ENCODE measurements at places on chromosomes 16 and 17.

DNA sequence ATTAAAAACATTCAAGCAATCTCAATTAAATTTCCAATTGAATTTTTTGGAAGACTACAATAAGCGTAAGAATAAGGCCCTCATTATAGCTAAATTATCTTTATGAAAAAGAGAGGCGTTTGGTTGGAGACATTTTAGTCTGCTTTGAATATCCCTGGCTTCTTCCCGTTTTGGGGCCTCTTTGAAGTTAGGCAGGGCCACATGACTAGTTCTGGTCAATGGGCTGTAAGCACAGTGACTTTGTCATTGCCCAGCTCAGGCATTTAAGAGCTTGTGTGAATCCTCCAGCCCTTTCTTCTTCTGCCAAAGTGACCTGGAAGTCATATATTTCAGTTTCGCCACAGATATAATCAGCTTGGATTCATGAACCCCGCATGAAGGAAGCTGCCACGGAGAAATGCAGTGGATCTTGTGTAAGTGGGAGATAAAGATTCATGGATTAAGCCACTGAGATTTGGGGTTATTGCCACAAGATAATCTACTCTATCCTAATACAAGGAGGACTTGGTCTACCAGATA, 21.7 kb upstream of the UBTF start:
- DNase-seq = no peak

DNA sequence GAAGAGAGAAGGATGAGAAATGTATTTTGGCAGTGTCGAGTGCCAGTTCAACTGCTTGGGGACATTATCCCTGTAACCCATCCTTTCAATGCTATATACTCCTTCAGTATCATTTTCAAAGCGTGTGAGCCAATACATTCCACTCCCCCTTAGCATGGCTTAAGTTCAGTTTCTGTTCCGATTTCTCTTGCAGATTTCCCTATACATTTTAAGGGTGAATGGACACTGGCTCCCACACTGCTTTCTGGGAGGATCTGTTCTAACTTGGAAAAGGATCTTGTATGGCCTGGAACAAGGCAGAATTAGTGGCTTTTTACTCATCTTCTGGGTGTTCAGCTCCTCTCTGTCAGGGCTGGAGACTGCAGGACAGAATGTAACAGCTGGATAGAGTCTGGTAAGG, 333.8 kb downstream of the HAPSTR1 start:
- DNase-seq = no peak

DNA sequence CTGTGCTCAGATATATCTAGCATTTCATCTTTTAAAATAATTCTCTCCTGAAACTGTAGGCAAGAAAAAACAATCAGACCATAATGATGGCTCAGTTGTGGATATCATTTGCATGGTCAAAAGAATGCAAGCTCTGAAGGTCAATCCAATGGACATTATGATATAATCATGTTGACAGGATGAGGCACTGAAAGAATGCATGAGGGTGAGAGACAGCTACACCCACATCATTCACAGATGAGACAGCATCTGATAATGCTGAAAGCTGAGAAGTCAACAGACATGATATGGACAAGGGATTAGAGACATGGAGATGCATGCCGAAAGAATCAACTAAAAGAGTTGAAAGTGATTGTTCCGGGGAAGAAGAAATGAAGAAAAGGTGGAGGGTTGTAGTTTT, 346.4 kb upstream of the CDH5 start:
- DNase-seq = no peak

DNA sequence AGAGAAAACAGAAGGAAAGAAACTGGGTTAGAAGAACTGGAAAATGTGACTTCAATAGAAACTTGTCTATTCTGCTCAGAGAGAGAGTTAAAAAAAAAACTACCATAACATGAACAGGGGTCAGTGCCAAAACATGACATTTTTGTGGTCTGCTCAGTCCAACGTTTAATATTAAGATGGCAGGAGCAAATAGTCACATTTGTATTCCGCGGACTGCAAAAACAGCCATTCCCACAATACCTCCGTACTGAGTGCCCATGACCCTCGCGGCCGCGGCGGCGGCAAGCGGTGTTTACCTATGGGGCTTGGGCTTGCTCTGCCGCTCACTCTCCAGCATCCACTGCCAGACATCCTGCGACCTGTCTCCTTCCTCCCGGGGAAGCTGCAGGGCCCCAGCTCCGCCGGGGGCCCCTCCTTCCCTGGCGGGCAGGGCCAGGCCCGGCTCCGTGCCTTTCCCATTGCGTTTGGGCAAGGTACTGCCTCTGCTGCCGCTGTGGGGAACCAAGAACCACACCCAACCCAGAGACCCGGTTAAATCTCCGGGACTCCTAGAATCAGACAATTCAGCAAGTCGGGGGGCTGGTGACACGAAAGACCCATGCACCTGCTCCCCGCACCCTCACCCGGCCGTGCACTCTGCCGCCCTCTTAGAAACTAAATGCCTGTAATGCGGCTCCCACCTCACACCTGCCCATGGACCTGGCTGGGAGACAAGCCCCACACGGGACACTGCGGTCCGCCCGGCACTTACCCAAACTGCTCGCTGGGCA, 24.7 kb downstream of the AXIN2 start:
- no peak for DNase-seq

DNA sequence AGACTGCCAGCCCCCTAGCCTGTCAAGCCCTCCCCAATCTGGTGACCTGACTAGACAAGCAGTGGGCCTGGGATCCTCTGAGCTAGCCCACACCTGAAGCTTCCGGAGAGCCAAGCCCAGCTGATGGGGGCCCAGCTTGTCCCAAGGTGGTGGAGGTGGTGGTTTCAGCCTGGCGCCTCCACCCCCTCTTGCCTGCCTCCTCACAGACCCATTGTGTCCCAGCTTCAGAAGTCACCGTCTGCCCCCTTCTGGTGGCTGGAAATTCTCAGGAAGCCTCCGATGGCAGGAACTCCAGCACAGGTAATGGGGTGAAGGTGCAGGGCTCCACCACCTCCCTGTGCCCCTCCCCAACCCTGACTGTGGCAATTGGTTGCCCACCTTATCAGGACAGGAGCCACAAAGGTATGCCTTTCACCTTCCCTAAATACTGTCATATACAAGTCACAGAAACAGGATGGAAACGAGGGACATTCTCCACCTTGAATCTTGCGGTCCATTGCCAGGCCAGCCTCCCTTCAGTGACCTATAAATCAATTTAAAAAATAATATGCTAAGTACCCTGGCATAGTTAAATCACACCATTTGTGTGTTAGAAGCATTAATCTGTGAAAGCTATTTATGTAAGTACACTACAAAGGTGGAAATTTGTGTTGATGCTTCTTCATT, 66.0 kb upstream of the ZNF423 start:
- no peak for DNase-seq

Measured in epithelial cell of proximal tubule (primary cell).